ENCODE measurements at places on chromosomes 1 and 21. TPM values are rescaled to one million over a fixed set of nuclear protein-coding genes. Genes with fewer than 3 reads are reported as not detected.

The MACO1 gene
- 14.8 TPM for total RNA-seq

The MROH7 gene
- 16.3 TPM for total RNA-seq

DNA sequence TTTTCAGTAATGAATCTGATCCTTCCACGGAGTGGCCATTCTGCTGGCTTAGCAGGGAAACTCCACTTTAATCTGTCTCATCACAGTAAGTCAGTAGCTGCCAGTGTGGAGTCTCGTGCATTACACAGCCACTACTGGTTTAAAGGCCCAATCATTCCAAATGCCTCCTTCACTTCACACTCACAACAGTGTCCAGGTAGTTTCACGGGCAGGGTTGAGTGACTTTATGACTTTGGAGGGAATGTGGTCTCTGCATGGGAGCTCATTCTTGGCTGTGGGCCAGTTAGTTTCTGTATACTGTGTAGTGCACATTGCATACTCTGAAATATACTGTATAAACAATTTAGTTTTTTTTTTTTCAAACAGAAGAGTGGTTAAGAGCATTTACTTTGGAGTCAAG lies 34.6 kb upstream of the C1orf87 start:
- no peaks in the 10 kb centered on the region for H3K4me1 ChIP-seq
- no peaks in the 10 kb centered on the region for H3K27me3 ChIP-seq
- H3K27ac ChIP-seq, result no peak overlapping the region
- DNase-seq, result no peak

The KIFAP3 gene
- total RNA-seq, result 36.0 TPM

- no peaks in the 10 kb centered on the region for H3K36me3 ChIP-seq
- H3K4me1 ChIP-seq, result peaks cover 2% of the 10 kb centered on the region
- no peak for DNase-seq
- no peak overlapping the region for H3K27ac ChIP-seq
- H3K4me3 ChIP-seq, result no peak overlapping the region
Observed at GRCh38 chr1:172536256-172536655, 3.3 kb downstream of the SUCO start.

GRCh38 chr1:178353524-178353923 lies 143.2 kb downstream of the CLEC20A start:
- H3K4me3 ChIP-seq, result no peak overlapping the region
- no peak overlapping the region for H3K27ac ChIP-seq
- no peaks in the 10 kb centered on the region for H3K4me1 ChIP-seq
- no peak for DNase-seq

- H3K36me3 ChIP-seq, result no peaks in the 10 kb centered on the region
- peak overlapping the region; percentile 87 for H3K27ac ChIP-seq
- H3K4me1 ChIP-seq, result no peaks in the 10 kb centered on the region
- DNase-seq, result no peak
- no peak overlapping the region for H3K4me3 ChIP-seq
Observed at GRCh38 chr21:38342739-38343138, 85.9 kb downstream of the KCNJ15 start.

DNA sequence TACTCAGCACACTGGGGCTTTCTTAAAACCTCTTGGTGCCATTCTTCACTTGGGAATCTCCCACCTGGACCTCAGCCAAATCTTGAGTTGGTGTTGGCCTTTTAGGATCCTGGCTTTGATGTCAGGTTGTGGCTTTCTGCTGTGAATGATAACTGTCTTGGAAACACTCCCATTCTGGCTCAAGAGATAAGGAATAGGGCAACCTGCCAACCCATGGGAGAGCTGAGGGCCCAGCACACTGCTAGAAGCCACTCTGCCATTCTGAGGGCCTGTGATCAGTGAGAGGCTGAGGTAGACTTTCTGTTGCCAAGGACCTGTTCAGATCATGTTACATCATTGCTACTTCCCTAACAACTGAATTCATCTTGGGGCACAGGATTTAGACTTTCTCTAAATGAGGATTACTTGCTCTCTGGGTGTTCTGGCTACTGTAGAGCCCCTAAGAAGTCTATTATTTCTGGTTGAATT lies 45.8 kb downstream of the TTC39A start:
- H3K27ac ChIP-seq, result no peak overlapping the region
- H3K36me3 ChIP-seq, result no peaks in the 10 kb centered on the region
- no peaks in the 10 kb centered on the region for H3K27me3 ChIP-seq
- no peak overlapping the region for H3K4me3 ChIP-seq
- H3K4me1 ChIP-seq, result peaks cover 8% of the 10 kb centered on the region

The TNFSF4 gene
- 4.0 TPM for total RNA-seq

GRCh38 chr21:42364304-42364865 lies 1.9 kb downstream of the TFF1 start:
- H3K4me1 ChIP-seq, result no peaks in the 10 kb centered on the region
- H3K36me3 ChIP-seq, result no peaks in the 10 kb centered on the region

The MSH4 gene
- 0.72 TPM for total RNA-seq

DNA sequence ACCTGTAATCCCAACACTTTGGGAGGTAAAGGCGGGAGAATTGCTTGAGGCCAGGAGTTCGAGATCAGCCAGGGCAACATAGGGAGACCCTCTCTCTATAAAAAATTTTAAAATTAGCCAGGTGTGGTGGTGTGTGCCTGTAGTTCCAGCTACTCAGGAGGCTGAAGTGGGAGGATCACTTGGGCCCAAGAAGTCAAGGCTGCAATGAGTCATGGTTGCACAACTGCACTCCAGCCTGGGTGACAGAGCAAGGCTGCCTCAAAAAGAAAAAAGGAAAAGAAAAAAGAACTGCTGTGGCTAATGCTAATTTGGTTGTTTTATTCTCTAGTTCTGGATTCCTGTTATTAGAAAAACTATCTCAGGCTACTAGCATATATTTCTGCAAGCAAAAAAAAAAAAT lies 29.8 kb downstream of the DBT start:
- no peak for DNase-seq
- peaks cover 5% of the 10 kb centered on the region for H3K36me3 ChIP-seq
- H3K27ac ChIP-seq, result no peak overlapping the region
- H3K4me3 ChIP-seq, result no peak overlapping the region
- H3K27me3 ChIP-seq, result no peaks in the 10 kb centered on the region
- H3K4me1 ChIP-seq, result no peaks in the 10 kb centered on the region

DNA sequence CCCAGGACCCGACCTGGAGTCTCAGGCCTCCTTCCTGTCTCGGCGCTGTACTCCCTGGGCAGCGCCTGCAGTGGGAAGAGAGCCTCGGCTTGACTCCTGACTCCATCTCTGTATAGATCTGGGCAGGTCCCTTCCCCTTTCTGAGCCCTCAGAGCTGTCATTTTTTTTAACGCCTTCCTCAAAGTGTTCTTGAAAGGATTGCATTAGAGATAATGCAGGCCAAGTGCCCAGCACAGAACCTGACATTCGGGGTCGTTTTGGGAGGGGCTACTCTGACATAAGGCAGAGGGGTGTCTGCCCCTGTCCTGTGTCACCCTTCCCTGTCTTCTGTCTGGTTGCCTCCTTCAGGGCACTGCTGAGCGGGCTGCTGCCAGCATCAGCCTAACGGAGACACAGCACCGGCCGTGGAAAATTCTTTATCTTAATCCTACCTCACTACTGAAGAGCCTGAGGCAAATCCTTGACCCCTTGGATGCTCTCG lies 271.6 kb downstream of the TRABD2B start:
- DNase-seq, result no peak
- no peaks in the 10 kb centered on the region for H3K4me1 ChIP-seq

DNA sequence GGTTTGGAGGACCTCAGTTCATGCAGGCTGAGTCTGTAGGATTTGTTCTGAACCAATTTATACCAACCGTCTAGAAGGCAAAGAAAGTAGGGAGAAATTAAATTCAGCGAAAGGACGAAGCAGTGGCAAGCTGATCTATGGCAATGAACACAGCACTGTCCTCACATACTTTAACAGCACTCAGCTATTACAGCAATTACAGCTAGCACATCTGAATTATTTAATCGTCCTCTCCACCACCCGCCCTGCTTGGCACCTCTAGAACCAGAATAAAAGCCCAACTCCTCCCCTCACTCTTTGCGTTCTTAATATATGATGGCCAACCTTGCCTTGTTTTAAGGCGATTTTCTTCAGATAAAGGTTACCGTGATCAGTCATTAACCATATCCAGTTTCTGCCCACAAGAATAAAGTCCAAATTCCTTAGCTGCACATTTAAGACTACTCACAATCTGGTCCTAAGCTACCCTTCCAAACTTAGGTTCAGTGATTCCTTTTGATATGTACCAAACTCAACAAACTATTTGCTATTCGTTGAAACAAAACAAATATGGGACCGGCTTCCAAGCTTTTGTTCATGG lies 169.4 kb upstream of the ESRRG start:
- DNase-seq, result no peak
- H3K27me3 ChIP-seq, result no peaks in the 10 kb centered on the region
- no peak overlapping the region for H3K27ac ChIP-seq
- H3K36me3 ChIP-seq, result no peaks in the 10 kb centered on the region
- H3K4me3 ChIP-seq, result no peak overlapping the region

GRCh38 chr1:175697255-175697654 lies 46.1 kb downstream of the TNR start:
- H3K4me1 ChIP-seq, result no peaks in the 10 kb centered on the region
- no peak overlapping the region for H3K4me3 ChIP-seq
- no peaks in the 10 kb centered on the region for H3K27me3 ChIP-seq
- DNase-seq, result no peak
- no peaks in the 10 kb centered on the region for H3K36me3 ChIP-seq

GRCh38 chr21:34900376-34900775 lies 148.7 kb downstream of the RUNX1 start:
- H3K27me3 ChIP-seq, result no peaks in the 10 kb centered on the region
- H3K4me3 ChIP-seq, result no peak overlapping the region
- no peak for DNase-seq
- H3K27ac ChIP-seq, result no peak overlapping the region

DNA sequence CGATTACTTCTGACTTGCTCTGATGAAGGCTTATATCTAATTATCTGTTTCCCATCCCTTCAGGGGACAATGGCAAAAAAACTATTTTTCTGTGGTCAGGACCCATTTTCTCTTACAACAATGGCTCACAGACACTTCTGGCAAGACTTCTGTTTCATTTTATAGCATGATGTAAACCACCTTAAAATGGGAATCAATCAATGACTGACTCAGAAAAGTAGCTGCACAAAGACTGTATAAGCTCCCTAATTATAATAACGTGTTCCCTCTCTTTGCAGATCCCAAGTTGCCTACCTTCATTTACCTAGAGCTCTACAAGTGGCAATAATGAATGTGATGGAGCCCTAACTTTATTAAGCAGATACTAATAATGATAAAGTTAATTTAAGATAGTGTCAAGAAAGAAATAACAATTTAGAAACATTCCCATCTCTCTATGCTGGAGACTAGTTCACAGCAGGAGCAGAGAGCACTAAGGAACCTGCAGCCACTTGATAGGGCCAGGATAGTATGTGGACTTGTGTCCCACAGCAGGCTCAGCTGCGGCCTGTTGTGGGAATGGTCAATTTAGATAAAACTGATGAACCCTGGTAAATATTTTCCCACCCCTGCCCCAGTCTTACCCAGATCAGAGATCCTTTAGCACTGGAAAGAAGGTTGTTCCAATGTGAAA lies 538 bp downstream of the GBP2 start:
- H3K4me1 ChIP-seq, result peaks cover 3% of the 10 kb centered on the region
- no peaks in the 10 kb centered on the region for H3K27me3 ChIP-seq
- H3K27ac ChIP-seq, result no peak overlapping the region
- peaks cover 3% of the 10 kb centered on the region for H3K36me3 ChIP-seq
- peak overlapping the region; percentile 100 for H3K4me3 ChIP-seq

GRCh38 chr1:227574926-227575325 lies 11.6 kb downstream of the ZNF678 start:
- H3K36me3 ChIP-seq, result no peaks in the 10 kb centered on the region
- no peaks in the 10 kb centered on the region for H3K4me1 ChIP-seq
- H3K27ac ChIP-seq, result no peak overlapping the region
- no peak overlapping the region for H3K4me3 ChIP-seq

The ST6GALNAC3 gene
- 10.5 TPM for total RNA-seq

The KPRP gene
- total RNA-seq, result not detected

The LCE2A gene
- not detected for total RNA-seq

The MYBPH gene
- total RNA-seq, result not detected

The CLCA1 gene
- 0.15 TPM for total RNA-seq

Measured in aorta (tissue), 5 donors.